Endodermal cell (in vitro differentiated cells): ENCODE measurements at places on chromosomes 1 and 21. TPM values are rescaled to one million over a fixed set of nuclear protein-coding genes. Genes with fewer than 3 reads are reported as not detected.
A peak's percentile ranks its signal among the peaks of the same experiment; 100 is the strongest.

CD34 gene
- total RNA-seq = 3.3 to 7.2 TPM (median 6.9 TPM) in 3 replicates

NCDN gene
- total RNA-seq = 32.4 and 33.4 TPM in 2 replicates

ESRRG gene
- total RNA-seq = 4.7 and 5.1 TPM in 2 replicates

LENEP gene
- not detected in 3 replicates for total RNA-seq

NRAS gene
- total RNA-seq = 70.6 to 80.5 TPM (median 78.0 TPM) in 3 replicates

LHX8 gene
- total RNA-seq = 0.26 TPM in 1 of 3 replicates, not detected in the others

S100A7 gene
- not detected in 3 replicates for total RNA-seq

NGF gene
- total RNA-seq = 0.38 to 0.70 TPM in 2 of 3 replicates, not detected in the other

DNA sequence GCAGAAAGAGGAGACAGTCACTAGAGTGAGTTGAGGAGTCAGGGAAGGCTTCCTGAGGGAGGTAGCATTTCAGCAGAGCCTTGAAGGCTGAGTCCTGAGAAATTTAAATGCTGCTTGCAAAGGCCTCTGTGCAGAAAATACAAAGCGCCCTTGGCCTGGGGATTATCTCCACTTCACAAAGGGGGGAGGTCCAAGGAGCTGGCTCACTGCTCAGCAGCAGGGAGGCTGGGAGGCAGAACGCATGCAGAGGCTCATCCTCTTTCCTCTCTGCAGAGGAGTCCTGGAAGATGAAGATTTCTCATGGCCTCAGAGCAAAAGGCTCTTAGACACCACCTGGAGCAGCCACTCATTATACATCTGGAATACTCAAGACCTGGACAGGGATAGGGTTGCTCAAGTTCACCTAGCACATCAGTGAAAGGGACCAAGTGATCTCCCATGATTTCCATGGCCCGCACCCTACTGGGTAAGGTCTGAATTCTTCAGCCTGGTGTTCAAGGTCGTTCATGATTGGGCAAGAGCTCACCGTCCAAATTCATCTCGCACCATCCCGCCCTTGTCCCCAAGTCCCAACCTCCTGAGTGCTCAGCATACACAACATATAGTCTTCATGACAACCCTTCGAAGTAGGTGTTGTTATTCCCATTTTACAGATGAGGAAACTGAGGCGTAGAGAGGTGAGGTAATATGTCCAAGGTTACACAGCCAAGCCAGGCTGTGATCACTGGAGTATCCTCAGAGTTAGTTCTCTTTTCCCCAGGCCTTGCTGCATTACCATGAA is 9.0 kb downstream of the SLC1A7 start:
- H3K27ac ChIP-seq = no peak overlapping the region
- H3K27me3 ChIP-seq = no peaks in the 10 kb centered on the region
- H3K36me3 ChIP-seq = no peaks in the 10 kb centered on the region
- no peak overlapping the region for H3K4me3 ChIP-seq
- DNase-seq = peak; percentile 40
- no peaks in the 10 kb centered on the region for H3K4me1 ChIP-seq

GRCh38 chr1:155324717-155325602 is 4.3 kb downstream of the RUSC1 start:
- H3K27ac ChIP-seq = no peak overlapping the region
- peak overlapping the region; percentile 97 for H3K4me3 ChIP-seq
- peaks cover 40% of the 10 kb centered on the region for H3K36me3 ChIP-seq
- peaks cover 17% of the 10 kb centered on the region for H3K4me1 ChIP-seq

DNA sequence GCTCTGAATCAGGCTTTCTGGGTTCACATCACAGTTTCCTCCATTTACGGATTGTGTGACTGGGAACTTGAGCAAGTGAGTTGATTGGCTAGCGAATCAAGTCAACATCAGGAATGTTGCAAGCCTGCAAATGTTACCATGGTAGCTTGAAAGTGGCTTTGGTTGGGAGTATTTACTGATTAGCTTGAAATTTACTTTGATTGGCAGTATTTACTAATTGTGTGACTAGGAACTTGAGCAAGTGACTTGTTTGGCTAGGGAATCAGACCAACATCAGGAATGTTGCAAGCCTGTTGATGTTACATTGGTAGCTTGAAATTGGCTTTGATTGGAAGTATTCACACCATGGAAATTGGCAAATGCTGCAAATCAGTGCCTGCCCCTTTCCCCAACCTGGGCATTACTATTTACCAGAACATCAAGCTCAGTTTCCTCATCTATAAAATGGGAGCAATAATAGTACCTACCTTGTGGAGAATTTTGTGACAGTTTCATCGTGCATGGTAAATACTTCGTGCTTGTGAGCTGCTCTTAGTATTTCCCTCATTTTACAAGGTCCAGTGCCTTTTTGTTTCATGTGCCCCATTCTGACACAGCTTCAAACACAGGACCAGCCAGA is 23.1 kb upstream of the B3GALNT2 start:
- H3K4me1 ChIP-seq = no peaks in the 10 kb centered on the region
- no peak overlapping the region for H3K27ac ChIP-seq
- no peak overlapping the region for H3K4me3 ChIP-seq
- no peaks in the 10 kb centered on the region for H3K27me3 ChIP-seq
- peak; percentile 55 for DNase-seq

GRCh38 chr1:237084341-237085077 is 42.5 kb downstream of the RYR2 start:
- no peaks in the 10 kb centered on the region for H3K27me3 ChIP-seq
- no peak overlapping the region for H3K27ac ChIP-seq
- H3K4me3 ChIP-seq = no peak overlapping the region
- H3K4me1 ChIP-seq = no peaks in the 10 kb centered on the region
- no peak for DNase-seq

- H3K27me3 ChIP-seq = no peaks in the 10 kb centered on the region
- no peaks in the 10 kb centered on the region for H3K36me3 ChIP-seq
- H3K4me3 ChIP-seq = no peak overlapping the region
- H3K4me1 ChIP-seq = no peaks in the 10 kb centered on the region
- DNase-seq = no peak
- H3K27ac ChIP-seq = no peak overlapping the region
Observed at GRCh38 chr1:41803656-41804055, 115.1 kb downstream of the HIVEP3 start.

- no peaks in the 10 kb centered on the region for H3K27me3 ChIP-seq
- H3K4me1 ChIP-seq = no peaks in the 10 kb centered on the region
- no peak overlapping the region for H3K27ac ChIP-seq
- H3K36me3 ChIP-seq = no peaks in the 10 kb centered on the region
Observed at GRCh38 chr1:5639106-5639722, 353.0 kb downstream of the NPHP4 start.

- no peaks in the 10 kb centered on the region for H3K27me3 ChIP-seq
- H3K4me1 ChIP-seq = peaks cover 41% of the 10 kb centered on the region
- H3K4me3 ChIP-seq = no peak overlapping the region
- no peaks in the 10 kb centered on the region for H3K36me3 ChIP-seq
Observed at GRCh38 chr1:8671306-8671917, 146.0 kb downstream of the RERE start.

GRCh38 chr1:159205225-159205624 is 550 bp downstream of the ACKR1 start:
- peak; percentile 77 for DNase-seq
- no peak overlapping the region for H3K27ac ChIP-seq
- H3K4me1 ChIP-seq = no peaks in the 10 kb centered on the region
- H3K27me3 ChIP-seq = peaks cover 18% of the 10 kb centered on the region
- no peak overlapping the region for H3K4me3 ChIP-seq

DNA sequence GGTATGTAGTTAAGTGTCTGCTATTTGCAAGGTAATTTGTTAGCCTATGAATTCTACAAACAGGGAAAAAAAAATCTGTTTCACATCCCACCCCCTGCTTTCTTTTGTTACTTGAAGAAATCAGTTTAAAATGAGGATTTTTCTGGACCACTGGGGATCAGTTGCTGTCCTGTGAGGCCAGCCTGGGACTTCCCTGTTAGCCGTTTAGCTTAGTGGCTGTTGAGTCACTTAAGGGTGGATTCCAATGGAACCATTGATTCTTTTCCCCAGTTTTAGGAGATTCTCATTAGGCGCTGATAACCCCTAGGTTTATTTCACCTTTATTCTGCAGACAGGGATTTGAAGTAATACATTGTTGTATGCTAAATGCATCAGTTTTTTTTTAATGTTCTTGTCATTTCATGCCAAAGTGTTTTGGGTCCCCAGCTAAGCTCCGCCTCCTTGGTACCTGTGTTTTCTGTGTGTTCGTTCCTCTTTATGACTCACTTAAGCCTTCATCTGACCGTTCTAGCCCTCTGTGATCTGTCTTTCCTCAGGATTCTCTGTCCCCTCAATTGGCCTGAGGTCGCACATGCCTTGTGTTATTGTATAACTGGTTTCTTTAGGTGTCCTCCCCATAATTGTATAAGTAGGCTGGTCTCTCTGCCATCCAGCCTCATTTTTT is 59.3 kb downstream of the NOS1AP start:
- H3K36me3 ChIP-seq = no peaks in the 10 kb centered on the region
- peaks cover 7% of the 10 kb centered on the region for H3K4me1 ChIP-seq
- H3K4me3 ChIP-seq = no peak overlapping the region
- no peak for DNase-seq
- H3K27me3 ChIP-seq = peaks cover 6% of the 10 kb centered on the region
- no peak overlapping the region for H3K27ac ChIP-seq

GRCh38 chr1:39268112-39268581 is 63.7 kb downstream of the MACF1 start:
- H3K4me3 ChIP-seq = peak overlapping the region; percentile 42
- DNase-seq = peak; percentile 71
- peak overlapping the region; percentile 61 for H3K27ac ChIP-seq
- peaks cover 57% of the 10 kb centered on the region for H3K27me3 ChIP-seq
- peaks cover 23% of the 10 kb centered on the region for H3K4me1 ChIP-seq

GRCh38 chr1:99704356-99704816 is 58.5 kb downstream of the PALMD start:
- no peak overlapping the region for H3K27ac ChIP-seq
- H3K4me3 ChIP-seq = no peak overlapping the region
- no peaks in the 10 kb centered on the region for H3K27me3 ChIP-seq
- peaks cover 13% of the 10 kb centered on the region for H3K36me3 ChIP-seq

DNA sequence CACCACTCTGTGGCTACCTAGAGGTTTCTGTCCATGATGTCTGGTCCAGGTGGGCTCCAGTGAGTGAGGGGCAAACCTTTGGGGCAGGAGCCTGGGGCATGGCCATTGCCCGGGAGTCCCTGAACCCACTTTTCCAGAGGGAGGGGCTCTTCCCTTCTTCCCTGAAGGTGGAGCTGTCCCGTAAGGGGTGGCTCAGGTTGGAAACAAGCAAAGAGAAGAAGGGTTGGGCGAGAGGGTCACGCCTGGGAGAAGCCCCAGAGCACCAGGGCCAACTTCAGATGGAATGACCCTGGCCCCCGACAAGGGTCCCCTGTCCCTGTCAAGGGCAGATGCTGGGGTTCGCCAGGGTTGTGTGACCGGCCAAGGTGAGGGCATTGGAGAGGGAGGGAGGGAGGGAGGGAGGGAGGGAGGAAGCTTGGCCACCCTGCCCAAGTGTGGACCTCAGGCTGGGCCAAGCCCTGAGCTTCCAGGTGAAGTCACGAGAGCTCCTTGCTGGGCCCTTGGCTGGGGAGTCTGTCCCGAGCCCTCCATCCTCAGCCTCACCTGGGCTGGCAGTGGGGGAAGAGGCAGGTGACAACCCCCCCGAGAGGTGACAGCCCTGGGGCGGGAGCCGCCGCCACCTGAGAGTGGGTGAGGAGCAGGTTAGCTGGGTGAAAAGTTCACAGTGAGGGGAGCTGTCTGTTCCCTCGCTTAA is 69.6 kb downstream of the DHRS3 start:
- H3K4me3 ChIP-seq = no peak overlapping the region
- no peaks in the 10 kb centered on the region for H3K4me1 ChIP-seq
- no peak overlapping the region for H3K27ac ChIP-seq
- no peaks in the 10 kb centered on the region for H3K27me3 ChIP-seq
- no peak for DNase-seq

DNA sequence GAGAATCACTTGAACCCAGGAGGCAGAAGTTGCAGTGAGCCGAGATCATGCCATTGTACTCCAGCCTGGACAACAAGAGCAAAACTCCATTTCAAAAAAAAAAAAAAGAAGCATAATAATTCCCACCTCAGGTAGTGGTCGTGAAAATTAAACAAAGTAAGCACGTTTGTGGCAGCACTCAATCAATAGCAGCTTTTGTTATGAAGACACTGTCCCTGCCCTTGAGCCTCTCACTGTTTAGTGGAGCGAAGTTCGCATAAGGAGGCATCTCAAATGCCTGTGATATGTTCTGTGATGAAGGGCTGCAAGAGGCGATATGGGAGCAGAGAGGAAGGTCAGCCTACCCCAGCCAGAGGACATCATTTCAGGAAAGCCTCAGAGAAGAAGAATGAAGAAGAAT is 43.8 kb upstream of the RASAL2 start:
- H3K27me3 ChIP-seq = peaks cover 37% of the 10 kb centered on the region
- H3K4me1 ChIP-seq = peaks cover 7% of the 10 kb centered on the region
- H3K27ac ChIP-seq = no peak overlapping the region
- no peaks in the 10 kb centered on the region for H3K36me3 ChIP-seq
- no peak overlapping the region for H3K4me3 ChIP-seq

DNA sequence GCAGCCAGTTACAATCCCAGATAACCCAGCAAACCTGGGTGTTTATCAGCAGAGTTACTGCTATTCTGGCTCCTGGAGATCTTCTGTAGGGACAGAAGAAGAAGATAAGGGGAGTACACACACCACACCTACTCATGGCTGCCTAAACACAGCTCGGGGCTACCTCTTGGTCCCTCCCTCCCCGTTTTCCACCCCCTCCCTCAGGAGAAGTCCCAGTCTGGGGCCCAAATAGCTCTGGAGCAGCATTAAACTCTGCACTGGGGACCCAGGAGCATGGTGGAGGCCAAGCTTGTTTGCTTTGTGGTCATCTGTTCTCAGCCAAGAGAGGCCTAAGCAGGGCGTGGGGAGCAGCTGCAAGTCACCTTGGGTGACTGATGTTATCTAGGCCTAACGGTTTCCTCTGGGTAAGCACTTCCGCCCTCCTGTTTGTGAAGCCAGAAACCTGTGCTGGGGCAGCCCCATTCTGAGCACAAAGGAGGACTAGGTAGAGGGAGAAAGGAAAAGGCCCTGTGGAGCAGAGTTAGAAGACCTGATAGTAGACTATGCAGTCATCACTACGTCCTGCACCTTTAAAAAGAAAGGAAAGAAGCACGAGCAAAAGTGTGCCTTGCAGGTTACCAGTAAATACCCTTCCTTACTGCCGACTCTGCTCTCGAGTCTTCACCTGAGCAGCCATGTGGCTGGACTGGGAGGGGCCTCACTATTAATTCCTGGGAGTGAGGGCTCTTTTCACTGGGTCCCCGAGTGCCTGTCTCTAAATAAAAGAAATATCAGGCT is 2.0 kb upstream of the RCSD1 start:
- no peak for DNase-seq
- peaks cover 47% of the 10 kb centered on the region for H3K27me3 ChIP-seq
- H3K36me3 ChIP-seq = no peaks in the 10 kb centered on the region
- no peak overlapping the region for H3K27ac ChIP-seq
